ENCODE measurements at places on chromosomes 4 and X. TPM values are rescaled to one million over a fixed set of nuclear protein-coding genes. Genes with fewer than 3 reads are reported as not detected.

SPP1 gene
- 238 TPM for total RNA-seq

GRCh38 chr4:654871-655463, 19.1 kb downstream of the ATP5ME start:
- DNase-seq = no peak

DNA sequence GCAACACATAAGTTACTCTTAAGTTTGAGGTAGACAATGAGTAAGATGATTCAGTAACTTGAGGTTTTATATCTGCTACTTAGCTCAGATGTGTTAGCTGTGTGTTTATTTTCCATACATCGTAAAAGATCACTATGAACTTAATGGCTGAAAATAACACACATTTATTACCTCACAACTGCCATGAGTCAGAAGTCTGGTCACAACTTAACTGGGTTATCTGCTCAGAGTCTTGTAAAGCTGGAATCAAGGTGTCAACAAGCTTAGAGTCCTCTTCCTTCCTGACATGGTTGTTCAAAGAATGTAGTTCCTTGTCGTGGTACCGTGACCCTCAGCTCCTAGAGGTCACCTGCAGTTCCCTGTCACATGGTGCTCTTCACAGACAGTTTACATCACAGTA, 204.9 kb upstream of the MAGEB2 start:
- DNase-seq = no peak

- DNase-seq = no peak
Measured at GRCh38 chrX:17473021-17473420, 98.0 kb downstream of the NHS start.

DNA sequence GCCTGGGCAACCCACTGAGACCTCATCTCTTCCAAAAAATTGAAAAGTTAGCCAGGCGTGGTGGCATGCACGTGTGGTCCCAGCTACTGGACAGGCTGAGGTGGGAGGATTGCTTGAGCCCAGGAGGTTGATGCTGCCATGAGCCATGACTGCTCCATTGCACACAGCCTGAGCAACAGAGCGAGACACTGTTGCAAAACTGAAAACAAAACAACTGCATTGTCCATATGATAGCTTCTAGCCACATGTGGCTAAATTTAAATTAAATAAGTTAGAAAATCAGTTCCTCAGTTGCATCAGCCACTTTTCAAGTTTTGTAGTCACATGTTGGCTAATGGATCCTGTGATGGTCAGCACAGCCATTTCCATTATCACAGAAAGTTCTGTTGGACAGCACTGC, 67.9 kb downstream of the GAB1 start:
- no peak for DNase-seq
